ENCODE measurements at places on chromosomes 4 and X.

GRCh38 chr4:108010167-108010566 is 20.5 kb downstream of the HADH start:
- DNase-seq = peak; percentile 89

DNA sequence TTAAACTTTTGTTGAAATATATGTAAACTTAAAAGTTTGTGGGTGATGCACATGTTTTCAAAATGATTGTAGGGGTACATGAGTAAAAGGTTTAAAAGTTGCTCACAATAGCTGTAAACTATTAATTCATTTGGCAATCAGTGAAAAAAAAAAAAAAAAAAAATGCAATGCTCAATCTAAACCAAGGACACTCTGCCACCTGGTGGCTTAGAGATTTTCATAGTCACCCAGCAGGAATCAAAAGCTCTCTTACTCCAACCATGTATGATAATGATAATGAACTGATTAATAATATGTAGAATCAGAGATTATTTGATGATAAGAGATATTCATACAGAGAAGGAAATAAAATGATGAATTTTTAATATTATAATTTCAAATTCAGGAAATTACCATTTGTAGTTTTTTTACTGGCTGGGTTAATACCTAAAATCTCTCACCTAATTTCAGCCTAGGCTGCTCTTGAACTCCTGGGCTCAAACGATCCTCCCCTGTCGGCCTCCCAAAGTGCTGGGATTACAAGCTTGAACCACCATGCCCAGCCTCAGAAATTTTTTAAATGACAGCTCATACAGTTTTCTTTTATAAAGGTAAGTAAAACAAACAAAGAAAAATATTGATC is 46.9 kb upstream of the SLC25A4 start:
- DNase-seq = peak; percentile 61

- DNase-seq = no peak
These were observed 16.2 kb downstream of the JAKMIP1 start for GRCh38 chr4:6184169-6184568.

GRCh38 chr4:187118602-187119120 is 395.0 kb upstream of the FAT1 start:
- no peak for DNase-seq

GRCh38 chr4:99483636-99484035 is 27.2 kb upstream of the C4orf17 start:
- no peak for DNase-seq

DNA sequence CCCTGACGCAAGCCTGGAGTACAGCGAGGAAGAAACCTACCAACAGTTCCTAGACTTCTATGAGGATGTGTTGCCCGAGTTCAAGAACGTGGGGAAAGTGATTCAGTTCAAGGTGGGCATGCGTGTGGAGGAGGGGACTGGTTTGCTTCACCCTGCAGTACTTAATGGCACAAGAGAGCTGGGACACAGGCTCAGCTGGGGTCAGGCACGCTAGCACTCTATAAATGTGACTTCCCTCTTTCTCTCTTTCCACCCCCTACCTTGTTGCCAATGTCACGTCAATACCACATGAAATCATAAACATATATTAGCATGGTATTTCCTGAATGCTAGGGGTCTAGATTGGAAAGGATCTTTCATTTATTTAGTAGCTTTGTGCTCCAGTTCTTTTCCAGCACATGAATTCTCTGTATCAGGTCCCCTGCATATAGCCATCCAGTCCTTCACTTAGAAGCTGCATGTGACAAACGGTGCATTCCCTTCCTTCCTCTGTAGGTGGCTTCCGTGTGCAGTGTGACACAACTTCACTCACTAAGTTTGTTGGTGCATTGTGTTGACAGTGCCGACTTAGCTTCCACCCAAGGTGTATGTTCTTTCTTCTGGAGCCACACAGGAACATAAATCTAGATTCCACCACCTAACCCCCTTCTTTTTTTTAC is 25.6 kb downstream of the ZRSR2 start:
- DNase-seq = peak; percentile 17

- no peak for DNase-seq
These were observed 135.1 kb downstream of the RAPGEF2 start for GRCh38 chr4:159237975-159238374.

DNA sequence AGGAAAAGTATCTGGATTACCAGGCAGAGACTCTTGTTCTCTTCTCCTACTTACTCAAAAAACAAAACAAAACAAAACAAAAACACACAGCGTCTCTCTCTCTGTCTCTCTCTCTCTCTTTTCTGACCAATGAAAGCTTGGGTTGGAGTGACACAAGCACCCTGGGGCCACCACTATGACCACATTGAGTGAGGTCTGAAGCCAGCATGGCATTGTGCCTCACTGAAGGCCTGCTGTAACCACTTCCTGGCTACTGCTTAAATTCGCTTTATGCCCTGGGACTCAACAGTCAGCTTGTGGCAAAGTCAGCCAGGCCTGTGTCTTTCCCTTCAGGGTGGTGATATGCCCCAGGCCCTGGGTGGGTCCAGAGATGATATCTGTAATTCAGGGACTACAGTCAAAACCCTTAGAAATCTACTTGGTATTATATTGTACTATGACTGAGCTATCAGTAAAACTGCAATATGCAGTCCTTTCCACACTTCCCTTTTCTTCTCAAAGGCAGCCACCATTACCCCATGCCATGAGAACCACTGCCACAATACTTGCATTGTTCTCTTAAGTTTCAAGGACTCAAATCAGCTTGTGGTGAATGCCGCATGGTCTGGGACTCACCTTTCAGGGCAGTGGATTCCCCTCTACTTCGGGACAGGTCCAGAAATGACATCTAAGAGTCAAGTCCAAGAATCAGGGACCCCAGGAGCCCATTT is 606.8 kb upstream of the KLHL4 start:
- DNase-seq = no peak

GRCh38 chrX:38276089-38276488 is 51.2 kb downstream of the RPGR start:
- no peak for DNase-seq

DNA sequence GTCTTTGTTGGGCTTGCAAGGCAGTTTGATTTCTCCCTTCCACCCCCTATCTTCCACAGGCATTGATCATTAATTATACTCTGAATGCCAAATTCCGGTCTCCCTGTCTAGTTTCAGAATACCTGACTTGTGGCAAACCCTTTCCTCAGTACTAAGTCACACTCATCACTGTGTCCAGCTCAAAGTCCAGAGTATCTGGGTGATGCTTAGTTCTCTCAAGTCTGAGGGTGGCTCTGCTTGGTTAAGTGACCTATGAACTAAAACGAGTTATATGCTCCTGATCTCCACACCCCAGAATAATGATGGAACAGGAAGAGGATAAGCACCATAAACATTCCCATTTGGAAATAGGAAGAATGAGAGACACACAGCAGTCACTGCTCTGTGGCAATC is 6.5 kb downstream of the SMIM9 start:
- no peak for DNase-seq

DNA sequence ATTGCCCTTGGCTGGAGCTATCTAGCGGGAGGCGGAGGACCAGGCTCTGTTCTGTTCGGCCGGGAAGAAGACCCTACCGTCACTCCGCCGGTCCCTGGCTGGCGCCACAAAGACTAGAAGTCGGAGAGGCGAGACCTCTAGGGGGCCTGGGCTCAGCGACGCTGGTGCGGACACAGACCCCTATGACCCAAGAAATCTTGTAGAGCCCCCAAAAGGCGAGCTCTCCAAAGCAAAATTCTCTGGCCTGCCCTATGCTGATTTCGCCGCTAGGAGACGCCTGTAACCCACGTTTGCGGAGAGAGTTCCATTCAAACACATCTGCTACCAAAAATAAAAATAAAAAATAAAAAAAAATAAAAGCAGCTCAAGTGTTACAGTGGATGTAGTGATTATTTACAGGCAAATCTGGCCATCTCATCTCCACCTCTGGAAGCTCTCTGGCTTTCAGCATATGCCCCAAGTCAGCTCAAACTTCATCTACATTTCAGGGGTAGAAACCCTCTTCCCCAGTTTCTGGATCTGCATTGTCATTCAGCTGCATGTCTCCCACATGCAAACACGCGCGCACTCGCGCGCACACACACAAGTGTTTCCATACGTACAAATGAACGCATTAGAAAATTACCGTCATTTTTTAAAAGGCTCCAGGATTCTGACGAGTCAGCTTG is 2.4 kb upstream of the PCDH10 start:
- peak; percentile 72 for DNase-seq

DNA sequence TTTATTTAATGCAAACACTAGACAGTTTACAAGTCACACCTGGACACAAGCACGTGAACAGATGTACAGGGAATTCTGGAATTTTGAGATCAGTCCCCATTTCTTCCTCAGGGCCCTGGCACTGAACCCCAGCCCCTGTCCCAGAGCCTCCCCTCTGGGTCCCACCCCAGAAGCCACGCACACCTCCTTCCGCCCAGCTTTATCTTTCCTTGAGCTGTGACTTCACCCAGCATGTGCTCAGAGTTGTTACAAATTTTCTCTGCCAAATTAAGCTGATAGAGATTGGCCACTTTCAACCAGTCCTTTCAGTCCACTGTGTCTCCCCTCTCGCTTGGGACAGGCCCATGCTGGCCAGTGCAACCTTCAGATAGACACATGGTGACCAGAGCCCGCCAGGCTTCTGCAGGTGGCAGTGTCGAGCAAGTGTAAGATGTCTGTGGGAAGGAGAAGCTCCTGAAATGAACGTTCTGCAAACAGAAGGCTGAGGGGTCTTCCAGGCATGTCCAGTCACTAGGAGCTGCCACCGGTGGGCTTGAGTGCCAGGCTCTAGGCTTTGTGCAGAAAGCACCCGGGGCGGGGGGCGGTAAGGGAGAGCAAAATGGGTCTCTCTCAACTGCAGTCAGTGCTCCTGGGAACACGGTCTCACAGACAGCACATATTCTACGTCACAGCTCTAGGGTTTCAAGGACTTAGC is 73.3 kb downstream of the MTMR1 start:
- peak; percentile 9 for DNase-seq

DNA sequence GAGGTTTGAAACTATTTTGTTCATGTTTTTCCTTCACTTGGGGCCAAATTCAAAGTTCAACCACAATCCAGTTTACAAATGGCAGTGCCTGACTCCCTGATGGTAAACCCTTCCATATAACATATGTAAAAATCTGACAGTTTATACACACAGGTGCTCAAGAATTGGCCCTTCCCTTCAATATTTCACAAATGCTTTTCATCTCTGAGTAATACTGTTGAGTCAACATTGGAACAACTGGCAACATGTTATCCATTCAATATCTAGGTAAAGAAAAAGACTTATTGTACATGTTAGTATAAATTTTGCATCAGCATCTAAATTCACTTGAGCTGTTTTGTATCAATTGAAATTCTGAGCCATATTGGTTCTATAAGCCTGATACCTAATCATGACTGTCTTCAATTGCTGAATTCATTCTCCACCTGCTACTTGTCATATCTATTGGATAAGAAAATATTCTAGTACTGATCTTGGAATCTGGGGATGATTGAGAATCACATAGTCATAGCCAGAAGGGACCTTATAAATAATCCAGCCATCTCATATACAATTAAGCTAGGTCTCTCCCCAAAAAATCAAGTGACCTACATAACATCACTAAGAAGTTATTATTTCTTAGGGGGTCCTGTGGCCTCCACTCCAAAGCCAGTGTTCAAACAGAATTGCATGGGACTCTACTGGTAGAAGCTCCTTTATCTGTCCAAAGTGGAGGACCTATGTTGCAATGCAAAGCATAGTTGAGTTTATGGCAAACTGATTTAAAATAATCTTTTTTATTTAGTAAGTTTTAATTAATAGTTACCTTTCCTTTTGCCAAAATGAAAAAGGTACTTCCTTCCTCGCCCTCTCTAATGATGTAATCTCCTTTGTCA is 61.9 kb downstream of the PRKG2 start:
- DNase-seq = no peak

DNA sequence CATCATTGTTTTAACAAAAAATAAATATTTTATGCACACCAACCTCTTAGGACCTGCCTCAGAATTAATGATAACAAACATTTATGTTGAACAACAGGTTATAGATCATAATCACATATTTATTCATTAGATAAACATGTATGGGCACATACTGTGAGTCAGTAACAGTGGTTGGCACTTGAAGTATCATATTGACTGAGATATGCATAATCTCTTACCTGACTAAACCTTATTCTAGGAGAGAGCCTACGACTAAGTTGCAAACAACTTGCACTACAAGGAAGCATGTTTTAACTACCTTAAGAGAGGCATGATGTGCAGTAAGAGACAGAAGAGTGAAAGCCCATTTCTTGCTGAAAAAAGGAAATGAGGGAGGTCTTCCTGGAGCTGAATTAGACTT is 6.5 kb upstream of the DACH2 start:
- no peak for DNase-seq

- DNase-seq = no peak
These were observed 235.2 kb upstream of the HDX start for GRCh38 chrX:84737471-84737871.

GRCh38 chr4:152586668-152587067 is 50.8 kb upstream of the FBXW7 start:
- DNase-seq = no peak

DNA sequence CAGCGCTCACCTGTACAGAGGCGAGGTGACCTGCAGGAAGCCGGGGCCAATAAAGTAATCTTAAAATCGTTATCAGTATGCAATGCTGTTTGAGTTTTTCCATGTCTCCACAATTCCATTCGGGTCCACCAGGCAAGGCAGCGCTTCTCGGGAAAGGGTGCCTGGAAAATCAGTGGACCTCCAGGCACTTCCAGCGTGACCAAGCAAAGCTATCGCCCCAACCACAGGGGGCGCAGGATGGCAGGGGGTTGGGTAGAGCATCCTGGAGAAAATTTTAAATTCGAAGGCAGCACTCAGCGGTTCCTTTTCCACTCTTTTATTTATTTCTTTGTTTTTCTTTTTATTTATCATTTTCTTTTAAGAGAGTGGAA is 5.4 kb upstream of the SOX3 start:
- no peak for DNase-seq

- DNase-seq = no peak
These were observed 38.2 kb upstream of the DCTD start for GRCh38 chr4:182955411-182955810.

GRCh38 chrX:16993791-16994318 is 47.4 kb downstream of the REPS2 start:
- DNase-seq = peak; percentile 2

GRCh38 chr4:53321151-53321983 is 44.5 kb downstream of the SCFD2 start:
- peak; percentile 91 for DNase-seq

DNA sequence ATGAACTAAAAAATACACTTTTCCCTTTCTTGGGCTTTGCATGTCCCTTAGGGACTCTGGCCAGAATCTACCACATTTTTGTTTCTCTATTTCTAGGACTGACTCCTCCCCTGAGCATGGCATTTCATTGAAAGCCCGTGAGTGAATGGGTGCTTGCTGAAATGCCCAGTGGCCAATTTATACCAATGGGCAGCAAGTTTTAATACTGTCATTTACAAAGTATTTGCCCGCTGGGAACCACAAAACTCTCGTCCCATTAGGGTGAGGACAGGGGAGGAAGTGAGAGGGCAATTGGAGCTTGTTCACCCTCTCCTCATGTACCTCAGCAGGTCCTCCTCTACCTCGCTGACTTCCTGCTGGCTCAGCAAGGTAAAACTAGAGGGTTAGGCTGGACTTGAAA is 1.1 kb downstream of the SRPX2 start:
- DNase-seq = peak; percentile 43

GRCh38 chrX:67619253-67619652 is 75.4 kb downstream of the AR start:
- DNase-seq = peak; percentile 88

GRCh38 chrX:149948016-149948415 is 9.7 kb upstream of the EOLA2 start:
- DNase-seq = no peak

Measured in ELR (cell line).